Ureter (tissue), 1 donor: ENCODE measurements at places on chromosomes 3 and 15. TPM values are rescaled to one million over a fixed set of nuclear protein-coding genes. Genes with fewer than 3 reads are reported as not detected.

DNA sequence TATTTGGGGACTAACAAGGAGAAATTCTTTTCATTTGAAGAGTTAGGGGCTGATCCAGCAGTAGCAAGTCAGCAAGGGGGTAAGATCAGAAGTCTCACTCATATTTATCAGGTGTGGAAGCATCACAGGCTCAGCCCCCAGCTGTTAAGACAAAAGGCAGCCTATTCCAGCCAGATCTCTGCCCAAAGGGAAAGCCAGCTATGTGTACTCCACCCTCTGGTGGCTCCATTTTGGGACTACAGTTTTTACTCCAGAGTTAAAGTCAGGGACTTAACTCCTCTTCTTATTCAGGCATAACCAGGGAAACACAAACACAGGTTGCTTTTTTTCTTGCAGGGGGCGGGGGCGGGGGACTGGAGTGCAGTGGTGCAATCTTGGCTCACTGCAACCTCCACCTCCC lies 19.2 kb downstream of the UBP1 start:
- DNase-seq, result no peak

DNA sequence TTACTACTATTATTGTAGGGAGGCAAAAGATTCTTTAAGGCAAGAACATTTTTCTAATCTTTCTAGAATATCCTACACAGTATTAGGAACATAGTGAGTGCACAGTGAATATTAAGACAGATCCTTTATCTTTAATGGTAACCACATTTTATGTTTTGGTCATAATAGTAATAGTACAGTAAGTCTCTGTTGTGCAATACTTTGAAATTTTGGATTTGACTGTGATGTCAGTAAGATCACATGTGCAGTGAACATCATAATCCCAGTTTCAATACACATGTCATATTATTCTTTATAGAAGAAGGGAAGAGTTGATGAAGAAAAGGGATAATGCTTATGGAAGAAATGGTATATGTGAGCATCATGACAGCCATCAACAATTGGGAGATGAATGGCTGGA lies 10.7 kb downstream of the STT3B start:
- no peak for DNase-seq

DNA sequence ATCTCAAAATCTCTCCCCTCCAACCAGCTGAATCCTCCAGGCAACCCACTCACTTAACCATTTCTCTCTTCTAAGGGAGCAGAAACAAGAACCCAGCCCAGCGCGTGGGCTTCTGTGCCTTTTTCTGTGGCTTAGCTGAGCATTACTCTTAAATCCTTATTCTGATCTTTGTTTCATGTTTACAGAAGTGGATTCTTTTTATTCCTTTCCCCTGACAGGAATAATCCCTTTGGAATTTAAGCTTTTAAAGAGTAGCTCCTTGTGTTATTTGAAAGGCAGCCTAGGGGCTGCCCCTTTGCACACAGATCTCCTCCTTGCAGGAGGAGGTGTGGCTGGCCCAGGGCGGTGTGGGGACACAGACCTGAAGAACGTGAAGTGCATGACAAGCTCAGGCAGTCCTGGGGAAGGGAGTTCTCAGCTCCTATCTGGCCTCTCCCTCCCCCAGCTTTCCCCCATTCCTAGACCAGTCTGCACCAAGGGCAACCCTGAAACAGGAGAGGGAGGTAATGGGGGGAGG lies 77.1 kb upstream of the UBE2E1 start:
- no peak for DNase-seq

PRTG gene
- total RNA-seq, result 3.7 TPM

ATR gene
- 45.7 TPM for total RNA-seq
